ENCODE measurements at places on chromosomes 2 and 18.

DNA sequence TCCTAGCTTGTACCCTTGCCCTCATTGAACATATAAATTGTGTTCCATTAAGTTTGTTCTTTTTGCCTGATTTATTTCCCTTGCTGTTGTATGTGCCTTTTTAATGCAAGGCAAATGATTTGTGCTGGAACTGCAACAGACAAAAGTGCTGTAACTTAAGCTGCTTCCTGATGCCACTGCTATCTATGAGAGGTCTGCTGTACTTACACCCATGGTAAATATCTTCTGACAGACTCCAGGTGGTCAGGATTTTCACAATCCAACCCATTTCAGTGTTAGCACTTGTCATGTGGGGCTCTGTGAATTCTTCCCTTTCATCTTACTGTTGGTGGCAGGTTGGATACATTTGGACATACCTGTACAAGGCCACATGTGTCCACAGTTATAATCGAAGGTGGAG, 63.5 kb downstream of the ARHGAP15 start:
- no peak overlapping the region for H3K4me3 ChIP-seq
- H3K36me3 ChIP-seq: no peaks in the 10 kb centered on the region
- H3K27me3 ChIP-seq: no peaks in the 10 kb centered on the region
- no peaks in the 10 kb centered on the region for H3K4me1 ChIP-seq

GRCh38 chr2:97695744-97696143, 17.6 kb upstream of the ZAP70 start:
- no peak overlapping the region for H3K27ac ChIP-seq
- no peaks in the 10 kb centered on the region for H3K36me3 ChIP-seq
- DNase-seq: no peak
- H3K27me3 ChIP-seq: no peaks in the 10 kb centered on the region
- no peak overlapping the region for H3K4me3 ChIP-seq
- peaks cover 3% of the 10 kb centered on the region for H3K4me1 ChIP-seq

DNA sequence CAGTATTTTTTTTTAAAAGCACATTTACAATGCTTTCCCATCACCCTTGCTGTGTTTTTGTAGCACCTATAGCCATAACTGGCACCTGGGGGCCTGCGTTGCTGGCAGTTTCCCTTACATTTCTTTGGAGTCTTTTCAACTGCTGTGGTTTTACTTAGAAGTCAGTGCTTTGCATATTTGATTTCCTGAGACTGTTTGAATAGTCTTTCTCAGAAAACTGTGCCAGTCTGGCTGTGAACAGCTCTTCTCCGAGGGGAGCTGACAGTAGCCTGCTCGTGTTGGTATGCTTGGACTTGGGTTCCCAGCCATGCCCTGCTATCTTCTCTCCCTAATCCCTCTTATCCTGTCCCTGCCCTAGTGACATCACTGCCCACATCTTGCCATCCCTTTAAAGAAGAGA, 81.5 kb downstream of the DPP4 start:
- H3K27me3 ChIP-seq: no peaks in the 10 kb centered on the region
- H3K4me1 ChIP-seq: peaks cover 2% of the 10 kb centered on the region
- no peaks in the 10 kb centered on the region for H3K36me3 ChIP-seq
- H3K27ac ChIP-seq: no peak overlapping the region
- no peak for DNase-seq
- no peak overlapping the region for H3K4me3 ChIP-seq

DNA sequence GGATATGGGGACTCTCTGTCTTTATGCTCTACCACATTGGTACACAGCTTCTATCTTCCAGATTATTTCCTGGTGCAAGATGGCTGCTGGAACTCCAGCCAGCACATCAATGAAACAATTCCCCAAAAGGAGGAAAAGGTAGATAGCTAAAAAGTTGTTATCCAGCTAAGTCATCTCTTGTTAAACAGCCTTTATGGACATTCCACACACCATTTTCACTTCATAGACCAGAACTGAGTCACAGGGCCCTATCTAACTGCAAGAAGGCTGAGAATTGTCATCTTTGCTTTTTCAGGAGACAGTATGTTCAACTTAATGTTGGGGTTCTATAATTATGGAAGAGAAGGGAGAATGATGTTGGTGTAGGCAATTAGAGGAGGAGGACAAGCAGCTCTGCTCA, 133.3 kb upstream of the NOSTRIN start:
- H3K27me3 ChIP-seq: no peaks in the 10 kb centered on the region
- no peaks in the 10 kb centered on the region for H3K36me3 ChIP-seq
- H3K4me1 ChIP-seq: no peaks in the 10 kb centered on the region
- no peak overlapping the region for H3K27ac ChIP-seq

GRCh38 chr2:25292408-25292807, 49.3 kb downstream of the DNMT3A start:
- peaks cover 29% of the 10 kb centered on the region for H3K36me3 ChIP-seq
- no peak overlapping the region for H3K27ac ChIP-seq
- H3K4me3 ChIP-seq: no peak overlapping the region
- no peak for DNase-seq
- no peaks in the 10 kb centered on the region for H3K27me3 ChIP-seq

DNA sequence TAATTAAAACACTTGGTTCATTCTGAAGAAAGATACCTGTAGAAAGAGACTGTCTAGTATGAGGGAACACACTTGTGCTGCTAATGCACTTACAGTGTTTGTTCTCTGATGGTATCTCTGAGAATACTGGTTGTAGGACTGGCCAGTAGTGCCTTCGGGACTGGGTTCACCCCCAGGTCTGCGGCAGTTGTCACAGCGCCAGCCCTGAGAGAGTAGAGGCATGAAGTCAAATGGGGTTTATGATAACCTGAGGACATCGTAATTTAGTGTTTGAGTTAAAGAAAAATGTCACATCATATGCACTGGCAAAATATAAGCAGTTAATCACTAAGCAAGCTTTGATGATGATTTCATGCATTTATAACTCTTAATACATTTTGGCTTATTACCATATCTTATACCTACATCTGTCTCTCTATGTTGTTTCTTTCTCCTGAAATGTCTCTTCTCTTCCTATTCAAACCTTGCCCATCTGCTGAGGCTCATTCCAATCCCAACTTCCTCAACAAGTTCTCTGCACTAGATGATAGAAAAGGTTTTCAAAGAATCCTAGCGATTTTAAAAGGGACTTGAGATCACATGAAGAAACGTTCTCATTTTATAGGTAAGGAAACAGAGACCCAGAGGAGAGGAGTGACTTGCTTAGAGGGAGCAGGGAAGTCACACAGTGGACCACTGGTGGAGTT, 50.2 kb downstream of the ATIC start:
- H3K27me3 ChIP-seq: no peaks in the 10 kb centered on the region
- H3K4me3 ChIP-seq: no peak overlapping the region
- H3K4me1 ChIP-seq: peaks cover 7% of the 10 kb centered on the region
- H3K27ac ChIP-seq: peak overlapping the region; percentile 50
- H3K36me3 ChIP-seq: peaks cover 83% of the 10 kb centered on the region

DNA sequence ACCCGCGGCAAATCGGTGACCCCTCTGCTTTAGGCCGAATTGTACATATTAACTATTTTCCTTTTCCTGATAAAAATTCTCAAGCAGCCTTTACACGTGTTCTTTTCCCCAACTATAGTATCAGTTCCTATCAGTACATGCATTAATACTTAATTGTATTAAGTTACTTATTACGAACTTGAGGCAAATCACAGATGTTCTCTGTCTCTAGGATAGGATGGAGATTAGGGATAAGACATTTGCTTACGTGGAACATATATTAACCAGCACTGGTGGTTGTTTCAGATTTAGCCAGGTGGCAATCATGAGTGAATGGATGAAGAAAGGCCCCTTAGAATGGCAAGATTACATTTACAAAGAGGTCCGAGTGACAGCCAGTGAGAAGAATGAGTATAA, 675 bp downstream of the GEMIN6 start:
- H3K4me3 ChIP-seq: peak overlapping the region; percentile 88
- peaks cover 3% of the 10 kb centered on the region for H3K4me1 ChIP-seq
- peak overlapping the region; percentile 18 for H3K27ac ChIP-seq
- no peaks in the 10 kb centered on the region for H3K27me3 ChIP-seq
- DNase-seq: no peak
